ENCODE measurements at places on chromosomes 5 and 9.

- H3K27ac ChIP-seq, result no peak overlapping the region
- peaks cover 6% of the 10 kb centered on the region for H3K27me3 ChIP-seq
- H3K4me3 ChIP-seq, result no peak overlapping the region
- H3K36me3 ChIP-seq, result no peaks in the 10 kb centered on the region
- H3K4me1 ChIP-seq, result no peaks in the 10 kb centered on the region
Measured at GRCh38 chr5:135589152-135589551, 10.4 kb upstream of the CXCL14 start.

DNA sequence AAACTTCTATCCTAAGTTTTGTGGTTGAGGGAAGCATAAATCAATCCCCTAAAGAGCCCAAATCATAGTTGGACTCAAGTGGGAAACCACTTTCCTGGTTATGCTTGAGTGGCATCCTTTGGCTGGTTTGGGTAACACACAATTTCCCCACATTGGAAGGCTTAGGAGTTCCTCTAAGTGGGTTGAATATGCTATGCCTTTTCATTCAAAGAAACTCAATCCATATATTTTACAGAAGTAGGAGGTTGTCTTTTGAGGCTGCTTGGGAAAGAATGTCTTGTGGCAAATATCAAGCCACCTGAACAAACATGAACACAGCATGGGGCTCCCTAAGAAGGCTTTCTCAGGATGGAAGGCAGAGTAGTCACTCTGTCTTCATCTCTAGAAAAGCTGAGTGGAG lies 121.1 kb downstream of the SPATA31D1 start:
- H3K36me3 ChIP-seq, result no peaks in the 10 kb centered on the region
- no peaks in the 10 kb centered on the region for H3K27me3 ChIP-seq
- DNase-seq, result no peak
- H3K4me1 ChIP-seq, result no peaks in the 10 kb centered on the region
- no peak overlapping the region for H3K4me3 ChIP-seq

DNA sequence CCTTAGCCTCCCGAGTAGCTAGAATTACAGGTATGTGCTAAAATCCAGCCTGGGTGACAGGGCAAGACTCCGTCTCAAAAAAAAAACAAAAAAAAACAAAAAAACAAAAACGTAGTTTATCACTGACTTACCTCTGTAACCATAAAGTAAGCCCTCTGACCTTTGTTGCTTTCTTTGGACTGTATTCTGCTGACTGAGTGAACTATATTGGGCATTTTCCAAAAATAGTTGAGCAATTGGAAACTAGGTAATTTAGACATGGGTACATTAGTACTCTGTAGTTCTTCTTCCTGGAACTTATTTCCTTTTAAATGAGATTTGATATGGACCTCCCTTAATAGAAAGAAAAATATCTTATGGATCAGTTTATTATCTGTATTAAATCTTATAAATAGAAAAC lies 66.6 kb downstream of the ANKHD1 start:
- H3K4me3 ChIP-seq, result no peak overlapping the region
- H3K36me3 ChIP-seq, result peaks cover 43% of the 10 kb centered on the region
- H3K27me3 ChIP-seq, result no peaks in the 10 kb centered on the region
- no peak for DNase-seq
- no peak overlapping the region for H3K27ac ChIP-seq
- H3K4me1 ChIP-seq, result no peaks in the 10 kb centered on the region

GRCh38 chr5:132414634-132415378 lies 45.3 kb downstream of the SLC22A5 start:
- H3K4me3 ChIP-seq, result no peak overlapping the region
- no peaks in the 10 kb centered on the region for H3K27me3 ChIP-seq
- no peak for DNase-seq
- peaks cover 2% of the 10 kb centered on the region for H3K36me3 ChIP-seq
- peak overlapping the region; percentile 52 for H3K27ac ChIP-seq
- H3K4me1 ChIP-seq, result peaks cover 49% of the 10 kb centered on the region

DNA sequence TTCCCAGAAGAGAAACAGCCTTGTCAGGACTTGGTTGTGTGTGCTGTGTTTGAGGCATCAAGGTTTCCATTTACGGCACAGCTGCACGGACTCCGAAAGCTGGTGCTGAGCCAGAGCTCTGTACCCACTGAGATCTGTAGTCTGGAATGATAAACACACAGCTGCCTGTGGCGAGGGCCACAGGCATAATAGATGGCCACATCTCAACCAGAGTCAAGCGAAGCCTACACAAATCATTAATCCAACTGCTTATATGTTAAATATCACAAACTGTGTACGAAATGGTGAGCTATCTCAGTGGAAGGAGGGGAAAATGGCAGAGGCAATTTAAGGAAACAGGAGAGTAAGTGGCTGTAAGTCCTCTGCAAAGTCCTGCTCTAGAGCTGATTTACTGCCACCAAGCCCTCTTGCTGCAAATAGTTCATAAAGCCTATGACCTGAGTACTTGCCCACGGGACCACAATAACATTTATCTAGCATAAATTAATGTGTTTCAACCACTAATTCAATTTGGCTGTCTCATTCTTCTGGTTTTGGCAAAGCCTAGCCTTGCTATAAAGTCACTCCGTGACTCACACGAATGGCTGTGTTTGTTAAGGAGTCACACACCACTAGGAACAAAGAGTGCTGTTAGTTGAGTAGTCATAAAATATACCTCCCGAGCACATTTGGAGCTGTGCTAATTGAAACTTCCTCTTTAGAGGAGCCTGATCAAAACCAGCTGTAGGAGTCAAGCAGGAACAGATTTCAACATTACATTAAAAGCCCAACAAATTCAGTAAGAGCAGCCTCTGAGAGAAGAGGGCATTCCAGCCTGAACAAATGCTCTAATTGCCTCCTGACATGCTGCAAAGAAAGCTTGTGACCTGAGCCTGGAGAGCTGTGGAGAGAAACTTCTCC lies 738.6 kb upstream of the ZNF608 start:
- H3K27ac ChIP-seq, result peak overlapping the region; percentile 48
- H3K36me3 ChIP-seq, result no peaks in the 10 kb centered on the region
- no peaks in the 10 kb centered on the region for H3K27me3 ChIP-seq
- no peak for DNase-seq
- H3K4me3 ChIP-seq, result no peak overlapping the region

- no peaks in the 10 kb centered on the region for H3K4me1 ChIP-seq
- no peaks in the 10 kb centered on the region for H3K36me3 ChIP-seq
- no peak overlapping the region for H3K4me3 ChIP-seq
- no peak overlapping the region for H3K27ac ChIP-seq
Measured at GRCh38 chr9:117135501-117136098, 279.3 kb downstream of the ASTN2 start.

DNA sequence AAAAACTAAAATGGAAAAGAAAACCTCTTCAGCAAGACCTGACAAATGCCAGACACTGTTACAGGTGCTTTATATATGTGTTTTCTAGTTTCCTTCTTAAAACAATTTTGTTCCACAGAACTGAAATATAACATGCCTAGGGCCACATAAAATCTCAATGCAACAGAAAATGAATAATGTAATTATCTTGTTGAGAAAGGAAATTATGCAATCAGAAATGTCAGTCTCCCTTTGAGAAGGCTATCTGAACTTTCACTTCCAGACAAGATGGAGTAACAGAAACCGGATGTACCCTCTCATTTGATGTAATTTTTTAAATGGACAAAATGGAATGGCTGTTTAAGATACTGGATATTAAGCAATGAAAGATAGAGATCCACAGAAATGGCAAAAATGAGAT lies 79.2 kb downstream of the AGTPBP1 start:
- H3K27ac ChIP-seq, result no peak overlapping the region
- no peak for DNase-seq
- H3K27me3 ChIP-seq, result no peaks in the 10 kb centered on the region
